ENCODE measurements at places on chromosomes 13 and 19.

DNA sequence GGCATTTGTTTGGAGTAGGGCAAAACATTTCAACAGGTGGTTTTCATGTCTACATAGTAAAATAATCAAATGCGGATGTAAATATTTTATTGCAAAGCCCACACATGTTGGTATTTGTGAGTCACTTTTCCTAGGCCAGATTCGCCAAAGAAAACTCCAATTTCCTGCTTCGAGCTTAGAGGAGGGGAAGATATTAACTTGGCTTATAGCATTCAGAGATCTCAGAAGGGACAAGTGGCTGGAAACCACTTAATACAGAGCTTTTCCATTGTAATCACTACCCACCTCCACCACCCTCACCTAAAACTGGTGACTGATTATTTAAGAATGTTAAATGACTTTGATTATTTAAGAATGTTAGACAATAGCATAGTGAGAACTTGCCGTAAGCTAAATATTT lies 530.6 kb upstream of the SPRY2 start:
- no peak for DNase-seq

GRCh38 chr13:63304497-63304896 lies 1888.8 kb upstream of the PCDH20 start:
- DNase-seq, result no peak

DNA sequence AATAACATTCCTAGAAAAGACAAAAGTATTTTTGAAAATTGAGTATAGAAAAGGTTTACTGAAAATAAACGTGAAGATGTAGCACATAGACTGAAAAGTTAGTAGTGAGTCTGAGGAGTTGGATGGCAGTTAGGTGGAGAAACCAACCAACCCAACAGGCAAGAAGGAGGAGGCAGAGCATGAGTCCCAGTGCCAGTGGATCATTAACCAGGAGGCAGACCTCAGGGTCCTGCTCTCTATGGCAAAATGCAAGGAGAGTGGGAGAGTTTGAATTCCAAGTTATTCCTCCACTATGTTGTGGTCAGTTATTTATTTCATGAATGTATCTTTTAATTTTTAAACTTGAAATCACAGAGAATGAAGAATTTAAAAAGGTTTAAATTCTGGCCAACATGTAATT lies 446.4 kb downstream of the GPC6 start:
- DNase-seq, result no peak

DNA sequence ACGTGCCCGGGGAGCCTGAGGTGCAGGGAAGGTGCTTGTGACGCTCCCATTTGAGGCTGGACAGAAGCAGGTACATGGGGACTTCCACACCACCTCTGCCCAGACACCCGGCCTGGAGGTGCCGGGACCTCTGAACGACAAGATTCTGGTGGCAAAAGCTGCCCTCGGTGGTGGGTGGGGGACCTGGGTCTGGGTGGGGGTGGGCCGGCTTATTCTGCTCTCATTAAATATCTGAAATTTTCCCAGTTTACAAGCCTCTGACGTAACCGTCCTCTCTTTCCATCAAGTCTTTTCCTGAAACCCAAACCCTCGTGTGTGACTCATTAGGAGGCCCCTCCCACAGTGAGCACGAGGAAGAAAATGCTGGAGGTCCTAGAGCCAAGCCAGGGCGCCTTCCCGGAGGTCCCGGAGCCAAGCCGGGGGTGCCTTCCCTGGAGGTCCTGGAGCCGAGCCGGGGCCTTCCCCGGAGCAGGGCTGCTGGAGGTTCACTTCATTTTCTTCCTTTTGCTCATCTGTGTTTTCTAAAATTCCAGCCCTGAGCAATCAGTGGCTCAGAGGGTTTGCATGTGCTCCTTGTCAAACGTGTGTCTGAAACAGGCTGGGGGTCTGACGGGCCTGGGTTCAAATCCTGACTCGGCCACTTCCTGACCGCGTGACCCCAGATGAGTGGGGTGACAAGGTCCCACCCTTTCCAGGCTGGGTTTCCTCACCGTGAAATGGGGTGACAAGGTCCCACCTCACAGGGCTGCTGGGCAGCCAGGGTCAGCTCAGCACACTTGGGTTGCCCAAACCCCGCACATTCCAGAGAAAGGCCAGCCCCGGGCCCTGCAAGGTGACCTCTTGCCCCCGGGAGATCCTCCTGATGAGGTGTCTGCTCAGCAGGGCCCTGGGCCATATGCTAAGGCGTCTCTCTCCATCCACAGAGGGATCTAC lies 10.0 kb downstream of the CFD start:
- no peak for DNase-seq

DNA sequence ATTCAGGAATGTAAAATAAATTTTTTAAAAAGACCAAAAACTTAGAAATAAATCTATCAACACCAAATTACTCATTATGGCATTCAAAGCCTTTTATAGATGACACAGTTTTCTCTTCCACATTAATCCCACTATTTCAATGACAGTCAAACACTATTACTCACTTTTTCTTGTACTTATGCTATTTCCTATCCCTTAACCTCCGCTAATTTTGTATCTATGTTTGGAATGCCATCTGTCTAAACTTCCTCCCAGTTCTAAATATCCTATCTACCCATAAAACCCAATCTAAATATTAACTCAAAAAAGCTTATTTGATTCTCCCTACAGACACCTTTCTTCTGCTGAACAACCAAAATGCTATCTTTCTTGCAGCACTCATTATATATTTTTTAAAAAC lies 203.5 kb downstream of the ENOX1 start:
- no peak for DNase-seq

DNA sequence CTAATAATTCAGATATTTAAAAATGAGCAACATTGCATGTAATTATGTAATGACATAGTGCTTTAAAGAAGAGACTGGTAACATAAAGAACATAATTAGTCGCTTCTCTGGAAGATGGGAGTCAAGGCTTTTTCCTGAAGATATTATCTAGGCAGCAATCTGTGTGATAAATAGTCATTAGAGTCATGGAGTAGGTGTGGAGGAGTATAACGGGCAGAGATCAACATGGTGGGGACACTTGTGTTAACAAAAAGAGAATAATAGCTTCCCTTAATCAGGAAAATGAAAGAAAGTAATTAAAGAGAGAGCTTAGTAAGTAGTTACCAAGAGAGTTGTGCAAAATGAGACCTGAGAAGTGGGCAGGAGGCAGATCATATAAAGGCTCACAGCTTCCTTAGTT lies 1417.1 kb upstream of the ATXN8OS start:
- DNase-seq, result no peak

GRCh38 chr13:76792731-76793347 lies 93.4 kb downstream of the KCTD12 start:
- no peak for DNase-seq

DNA sequence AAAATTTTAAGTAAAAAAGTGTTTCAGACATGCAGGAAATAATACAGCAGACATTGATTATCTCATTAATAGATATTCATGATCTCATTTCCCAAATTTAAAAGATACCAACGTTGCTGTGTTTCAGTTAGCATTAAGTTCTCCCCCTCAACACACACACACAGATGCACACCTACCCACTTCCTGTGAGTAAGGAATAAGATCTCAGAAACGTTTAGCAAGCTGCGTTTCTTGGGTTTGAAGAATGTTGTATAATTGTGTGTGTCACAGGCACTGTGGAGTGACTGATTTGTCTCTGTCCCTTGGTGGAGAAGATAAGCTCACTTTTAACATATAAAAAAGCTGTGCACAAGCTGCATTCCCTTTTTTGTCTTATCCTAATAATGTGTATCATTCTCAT lies 196.8 kb downstream of the PDS5B start:
- DNase-seq, result no peak

GRCh38 chr19:55958356-55958755 lies 10.7 kb downstream of the NLRP8 start:
- no peak for DNase-seq

DNA sequence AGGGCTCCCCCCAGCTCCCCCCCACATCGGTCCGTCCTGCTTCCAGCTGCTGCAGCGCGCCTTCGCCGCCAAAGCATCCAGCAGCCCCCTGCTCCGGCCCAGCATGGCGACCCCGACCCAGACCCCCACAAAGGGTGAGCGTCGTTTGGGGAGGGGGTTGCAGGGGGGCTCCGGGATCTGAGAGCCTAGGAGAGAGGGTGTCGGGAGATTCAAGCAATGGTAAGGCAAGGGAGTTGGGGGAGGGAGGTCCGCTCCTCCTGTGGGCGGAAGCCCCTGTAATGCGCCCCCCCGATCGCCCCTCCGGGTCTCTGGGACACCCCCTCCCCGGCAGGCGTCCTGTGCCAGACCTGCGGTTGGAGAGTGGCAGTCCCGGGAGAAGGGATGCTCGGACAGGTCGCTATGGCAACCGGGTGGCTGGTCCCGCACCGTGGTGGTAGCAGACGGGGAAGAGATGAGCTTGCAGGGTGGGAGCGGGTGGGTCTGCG lies at the start of gene FXYD7:
Gene FXYD7 (plus strand): TSS at position 25 of the 485 bp plus-strand sequence. CDS start 79 bp downstream, at position 104.
- no peak for DNase-seq

- no peak for DNase-seq
Observed at GRCh38 chr13:28035146-28035782, 46.8 kb upstream of the URAD start.

DNA sequence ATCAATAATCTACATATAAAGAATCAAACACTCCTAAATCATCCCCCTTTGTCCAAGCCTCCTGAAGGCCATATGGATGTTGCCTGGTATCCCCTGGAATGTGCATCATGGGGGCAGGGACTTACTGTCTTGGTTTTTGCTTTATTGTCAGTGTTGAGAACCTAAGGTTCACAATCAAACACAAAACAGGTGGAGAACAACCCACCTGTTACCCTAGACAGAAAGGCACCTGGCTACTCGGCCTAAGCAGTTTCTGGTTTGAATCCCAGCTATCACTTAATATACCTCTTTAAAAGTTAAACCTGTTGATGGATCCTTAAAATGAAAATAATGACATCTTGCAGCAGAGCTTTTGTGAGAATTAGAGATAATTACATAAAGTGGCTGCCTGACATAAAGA lies 68.9 kb downstream of the DCLK1 start:
- no peak for DNase-seq

DNA sequence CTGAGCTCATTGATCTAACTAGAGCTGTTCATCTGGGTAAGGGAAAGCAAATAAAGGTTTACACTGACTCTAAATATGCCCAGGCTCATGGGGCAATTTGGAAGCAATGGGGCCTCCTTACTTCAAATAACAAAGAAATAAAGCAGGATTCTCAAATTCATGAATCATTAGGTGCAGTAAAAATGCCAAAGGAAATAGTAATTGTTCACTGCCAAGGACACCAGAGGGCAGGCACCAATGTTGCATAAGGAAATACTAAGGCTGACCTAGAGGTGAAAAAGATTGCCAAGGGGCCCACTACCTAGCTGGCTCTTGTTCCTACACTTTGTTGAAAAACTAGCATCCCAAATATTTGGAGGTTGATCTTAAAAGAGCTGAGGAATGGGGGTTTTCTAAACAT lies 1686.7 kb upstream of the MIR17HG start:
- DNase-seq, result no peak
